ENCODE measurements at places on chromosomes 16 and 17.

- no peak for DNase-seq
Observed at GRCh38 chr16:3490911-3491629, 4.2 kb downstream of the C16orf90 start.

- no peak for DNase-seq
Observed at GRCh38 chr17:46869975-46870803, 18.8 kb downstream of the WNT9B start.

GRCh38 chr16:50478773-50479149 is 69.4 kb upstream of the NKD1 start:
- DNase-seq = no peak

DNA sequence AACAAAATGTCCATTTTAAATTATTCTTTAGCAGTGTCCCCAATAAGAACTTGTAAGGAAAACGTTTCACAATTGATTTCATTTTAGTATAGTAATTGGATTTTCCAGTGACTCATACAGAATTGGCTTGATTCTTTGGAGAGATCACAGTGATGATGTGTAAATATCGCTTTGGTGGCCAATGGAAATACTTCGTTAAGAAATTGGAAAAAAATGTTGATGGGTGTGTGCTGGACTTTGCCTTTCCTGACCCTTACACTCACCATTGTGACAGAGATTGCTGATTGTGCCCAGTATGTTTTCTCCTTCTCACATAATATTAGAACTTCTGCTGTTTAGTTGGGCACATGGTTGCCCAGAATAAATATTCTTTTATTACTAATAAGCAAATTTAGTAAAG is 7.4 kb upstream of the EFCAB13 start:
- no peak for DNase-seq

GRCh38 chr16:716200-716568 is 1.3 kb downstream of the METRN start:
- no peak for DNase-seq

- no peak for DNase-seq
Observed at GRCh38 chr17:16940116-16940881, 31.6 kb downstream of the TNFRSF13B start.

- peak; percentile 73 for DNase-seq
Observed at GRCh38 chr17:82030470-82031302, 792 bp upstream of the RAC3 start.

- peak; percentile 94 for DNase-seq
Observed at GRCh38 chr17:82418001-82418986, at the start of the genes HEXD and OGFOD3. Gene HEXD, plus strand, starts transcription at chr17:82418347. Its CDS starts 1,453 bp downstream, at chr17:82419800. Gene OGFOD3, minus strand, starts transcription at chr17:82418586. Its CDS starts 101 bp downstream, at chr17:82418485.

DNA sequence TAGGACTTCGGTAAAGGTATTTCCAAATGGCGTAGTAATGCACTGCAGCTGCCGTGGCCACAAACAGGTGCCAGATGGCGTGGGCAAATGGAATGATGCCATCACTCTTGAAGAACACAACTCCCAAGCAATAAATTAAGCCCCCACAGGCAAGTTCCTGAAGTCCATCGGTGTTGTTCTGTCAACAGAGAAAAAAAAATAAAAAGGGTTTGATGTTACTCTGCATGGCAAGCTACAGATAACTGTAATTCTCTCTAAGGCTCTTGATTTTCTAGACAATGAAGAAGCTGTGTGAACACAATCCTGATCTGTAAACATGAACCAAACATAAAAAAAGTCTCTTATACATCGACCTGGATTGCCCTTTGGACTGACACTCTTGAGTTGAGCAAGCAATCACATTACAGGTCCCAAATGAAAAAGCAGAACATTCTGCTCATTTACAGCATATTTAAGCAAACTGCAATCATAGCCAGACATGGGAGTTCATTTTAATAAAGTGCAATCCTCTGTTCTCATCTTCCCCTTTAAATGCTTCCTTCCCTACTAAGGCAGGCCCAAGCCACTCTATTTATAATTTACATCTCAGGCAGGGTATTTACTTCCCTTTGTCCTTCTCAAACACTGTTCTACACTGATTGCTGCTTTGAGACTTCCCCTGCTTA is 27.1 kb downstream of the MMD start:
- DNase-seq = no peak

DNA sequence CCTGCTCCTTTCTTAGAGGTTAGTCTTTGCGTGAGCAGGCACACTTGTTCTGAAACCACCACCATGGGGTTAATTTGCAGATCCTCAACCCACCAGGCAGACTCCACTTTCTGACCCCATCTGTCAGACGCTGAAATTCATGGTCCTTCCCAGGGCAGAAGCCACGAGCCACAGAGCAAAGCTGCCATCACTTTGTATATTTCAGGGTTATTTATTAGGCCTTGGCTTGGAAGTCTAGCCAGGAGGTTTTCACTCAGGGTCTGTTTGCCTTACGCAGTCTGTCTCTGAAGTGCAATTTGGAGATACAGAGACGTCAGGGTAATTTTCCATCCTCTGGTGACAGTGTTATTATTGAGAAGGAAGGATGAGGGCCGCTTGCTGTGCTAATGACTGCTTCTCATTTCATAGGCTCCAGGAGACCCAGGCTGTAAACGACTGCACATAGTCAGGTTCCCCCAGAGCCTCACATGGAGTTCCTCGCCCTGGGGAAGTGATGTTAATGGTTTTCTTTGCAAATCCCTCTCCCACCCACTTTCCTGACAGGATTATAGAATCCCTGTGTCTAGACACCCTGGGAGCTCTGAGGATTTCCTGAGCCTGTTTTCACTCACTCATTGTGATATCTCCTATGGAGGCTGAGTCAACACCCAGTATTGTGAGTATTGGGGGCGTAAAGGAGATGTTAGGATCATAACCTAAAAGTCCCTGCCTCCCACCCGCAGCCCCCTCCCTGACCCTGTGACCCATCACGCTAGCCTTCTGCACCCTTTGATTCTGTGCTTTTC is 269.0 kb downstream of the ABCC12 start:
- DNase-seq = no peak

GRCh38 chr16:63442246-63442645 is 1406.0 kb upstream of the CDH8 start:
- no peak for DNase-seq

- DNase-seq = no peak
Observed at GRCh38 chr17:21463779-21464407, 87.7 kb downstream of the KCNJ12 start.

- DNase-seq = no peak
Observed at GRCh38 chr17:60439501-60439900, 17.2 kb downstream of the CHCT1 start.

DNA sequence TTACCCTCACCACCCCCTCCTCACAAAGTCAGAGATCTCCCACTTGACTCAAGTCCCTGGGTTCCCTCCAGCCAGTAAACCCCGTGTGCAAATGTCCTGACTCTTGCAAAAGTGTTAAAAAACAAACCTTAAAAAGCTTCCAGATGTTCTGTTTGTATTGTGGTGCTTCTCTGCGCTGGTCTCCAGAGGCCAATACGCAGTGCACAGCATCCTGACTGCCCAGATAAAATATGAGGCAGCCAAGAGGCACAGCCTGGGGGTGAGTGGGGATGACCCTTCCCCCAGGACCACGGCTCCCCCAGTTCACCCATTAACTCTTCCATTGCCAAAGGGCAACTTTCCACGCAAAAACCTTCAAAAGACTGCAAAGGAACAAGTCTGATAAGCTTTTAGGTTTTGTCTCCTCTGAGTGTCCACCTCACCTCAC is 291.8 kb downstream of the SOX9 start:
- no peak for DNase-seq

DNA sequence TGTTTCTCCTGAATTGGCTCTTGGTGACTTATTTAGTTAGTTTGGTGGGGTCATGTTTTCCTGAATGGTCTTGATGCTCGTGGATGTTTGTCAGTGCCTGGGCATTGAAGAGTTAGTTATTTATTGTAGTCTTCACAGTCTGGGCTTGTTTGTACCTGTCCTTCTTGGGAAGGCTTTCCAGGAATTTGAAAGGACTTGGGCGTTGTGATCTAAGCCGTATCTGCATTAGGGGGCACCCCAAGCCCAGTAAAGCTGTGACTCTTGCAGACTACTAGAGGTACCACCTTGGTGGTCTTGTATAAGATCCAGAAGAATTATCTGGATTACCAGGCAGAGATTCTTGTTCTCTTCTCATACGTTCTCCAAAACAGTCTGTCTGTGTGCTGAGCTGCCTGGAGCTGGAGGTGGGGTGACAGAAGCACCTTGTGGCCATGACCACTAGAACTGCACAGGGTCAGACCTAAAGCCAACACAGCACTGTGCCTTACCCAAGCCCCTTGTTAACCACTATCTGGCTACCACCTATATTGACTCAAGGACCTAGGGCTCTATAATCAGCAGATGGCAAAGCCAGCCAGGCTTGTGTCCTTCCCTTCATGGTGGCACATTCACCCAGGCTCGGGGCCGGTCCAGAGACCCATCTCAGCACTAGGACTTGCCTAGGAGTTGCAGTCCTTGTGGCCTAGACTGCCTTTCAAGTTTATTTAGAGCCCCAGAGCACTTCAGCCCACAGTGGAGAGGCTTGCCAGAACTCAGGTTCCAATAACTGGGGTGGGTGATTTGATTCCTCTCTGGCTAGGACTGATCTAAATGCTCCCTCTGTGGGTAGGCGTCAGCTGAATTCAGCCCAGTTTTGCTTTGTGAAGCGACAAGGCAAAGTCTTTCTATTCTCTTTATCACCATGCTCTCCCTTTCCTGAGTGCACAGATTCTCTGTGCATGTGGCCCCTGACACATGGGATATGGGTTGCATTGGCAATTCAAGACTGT is 11.0 kb downstream of the RNF135 start:
- no peak for DNase-seq

GRCh38 chr17:14303343-14304221 is 2.7 kb downstream of the HS3ST3B1 start:
- peak; percentile 24 for DNase-seq

DNA sequence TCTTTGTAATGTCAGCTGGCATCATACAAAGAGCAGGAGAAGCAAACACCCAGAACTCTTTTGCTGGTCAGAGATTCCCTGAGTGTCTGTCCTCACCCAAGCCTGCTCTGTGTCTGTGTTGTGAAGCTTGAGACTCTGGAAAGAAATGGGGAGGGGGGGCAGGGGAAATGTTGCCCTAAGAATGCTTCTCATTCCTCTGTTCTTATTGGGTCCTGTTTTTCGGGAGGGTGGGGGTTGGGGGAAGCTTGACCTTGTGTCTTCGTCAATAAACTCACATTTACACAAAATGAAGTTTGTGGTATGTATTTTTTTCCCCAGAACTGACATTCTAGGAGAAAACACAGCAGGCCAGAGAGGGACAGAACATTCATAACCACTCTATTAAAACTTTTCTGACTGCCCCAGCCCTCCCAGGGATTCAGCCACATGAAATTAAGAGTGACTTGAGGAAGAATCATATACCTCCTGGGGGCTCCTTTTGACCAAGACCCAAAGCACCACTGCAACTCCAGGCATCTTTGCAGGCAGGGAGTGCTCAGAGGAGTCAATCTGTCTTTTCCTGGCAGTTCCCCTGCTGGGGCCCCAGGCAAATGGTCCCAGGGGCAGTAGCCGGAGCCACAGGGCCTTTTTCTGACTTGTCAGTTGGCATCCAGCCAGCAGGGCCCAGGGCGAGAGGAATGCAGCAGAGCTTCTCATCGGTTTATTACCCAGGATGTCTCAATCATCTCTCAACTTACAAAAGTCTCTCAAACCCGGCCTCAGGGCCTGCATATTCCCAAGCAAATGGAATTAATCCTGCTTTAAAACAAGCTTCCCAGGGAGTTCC is 5.1 kb upstream of the RASL10B start:
- DNase-seq = no peak

- no peak for DNase-seq
Observed at GRCh38 chr17:31597646-31598398, 206.3 kb downstream of the RAB11FIP4 start.
